ENCODE measurements at places on chromosomes 13 and 19.

GRCh38 chr13:30299786-30300185, 7.6 kb downstream of the KATNAL1 start:
- DNase-seq = no peak

GRCh38 chr13:78430166-78430791, 173.1 kb downstream of the POU4F1 start:
- no peak for DNase-seq

GRCh38 chr19:46744005-46744691, 1.7 kb upstream of the FKRP start:
- no peak for DNase-seq

DNA sequence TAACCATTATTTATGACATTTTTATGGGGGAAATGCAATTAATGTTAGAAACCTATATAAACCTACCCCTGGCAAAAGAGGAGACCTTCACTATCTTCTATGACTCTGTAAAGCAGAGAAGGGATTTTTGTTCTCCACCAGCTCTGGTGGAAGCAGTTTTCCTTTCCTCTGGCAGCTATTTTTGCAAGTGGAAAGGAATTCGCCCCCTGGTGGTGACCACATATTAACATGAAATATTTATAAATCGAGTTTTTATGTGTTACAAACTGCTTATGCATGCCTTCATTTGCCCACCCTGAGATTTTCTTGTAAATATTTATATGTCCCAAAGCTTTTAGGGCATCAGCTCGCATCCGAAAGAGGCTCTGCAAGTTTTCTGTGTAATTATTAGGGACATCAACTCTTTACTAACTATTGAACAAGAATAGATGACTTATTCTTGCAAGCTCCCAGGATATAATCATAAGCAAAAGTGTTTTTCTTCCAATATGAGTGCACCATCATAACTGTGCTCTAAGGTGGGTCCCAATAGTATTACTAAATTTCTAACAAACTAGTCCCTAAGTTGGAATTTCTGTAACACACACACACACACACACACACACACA, 62.4 kb downstream of the SERTM1 start:
- DNase-seq = peak; percentile 63

GRCh38 chr19:55208880-55209692, at the start of gene PTPRH:
TSS of gene PTPRH (minus strand) at chr19:55209501. CDS start at chr19:55209433, 68 bp downstream.
- DNase-seq = no peak

DNA sequence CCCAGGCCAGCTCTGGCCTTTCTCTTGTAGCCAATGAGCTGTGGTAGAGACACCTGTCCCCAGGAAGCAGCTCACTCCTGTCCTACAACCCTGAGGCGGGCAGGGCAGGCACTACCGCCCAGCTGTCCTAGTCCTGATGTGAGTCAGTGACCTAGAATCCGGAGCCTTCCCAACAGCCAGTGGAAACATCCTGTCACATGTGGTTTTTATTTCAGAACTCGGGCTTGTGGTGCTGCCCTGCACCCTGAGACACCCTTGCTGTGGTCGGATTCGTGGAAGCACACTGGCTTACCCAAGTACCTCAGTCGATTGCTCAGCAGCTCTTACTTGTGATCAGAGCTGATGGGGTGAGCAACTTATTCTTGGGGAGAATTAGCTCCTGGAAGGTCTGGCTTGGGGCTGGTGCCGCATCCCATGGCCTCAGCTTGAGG, 83.6 kb upstream of the ARHGEF7 start:
- DNase-seq = no peak

GRCh38 chr13:74870865-74871264, 611.1 kb downstream of the TBC1D4 start:
- DNase-seq = no peak

DNA sequence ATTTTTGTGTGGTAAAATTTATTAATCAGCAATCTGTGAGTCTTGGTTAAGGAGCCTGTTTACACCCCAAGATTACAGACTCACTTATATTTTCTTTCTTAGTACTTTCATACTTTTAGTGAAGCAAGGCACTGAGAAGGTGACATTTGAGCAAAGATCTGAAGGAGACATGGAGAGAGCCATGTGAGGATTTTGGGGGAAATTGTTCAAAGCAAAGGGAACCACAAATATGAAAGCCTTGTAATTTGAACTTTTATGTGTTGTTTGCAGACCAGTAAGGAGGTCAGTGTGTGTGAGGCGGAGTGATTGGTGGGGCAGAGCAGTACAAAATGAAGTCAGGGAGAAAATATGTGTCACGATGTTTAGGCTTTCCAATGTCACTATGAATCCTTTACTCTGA, 140.7 kb upstream of the KLF12 start:
- DNase-seq = no peak

DNA sequence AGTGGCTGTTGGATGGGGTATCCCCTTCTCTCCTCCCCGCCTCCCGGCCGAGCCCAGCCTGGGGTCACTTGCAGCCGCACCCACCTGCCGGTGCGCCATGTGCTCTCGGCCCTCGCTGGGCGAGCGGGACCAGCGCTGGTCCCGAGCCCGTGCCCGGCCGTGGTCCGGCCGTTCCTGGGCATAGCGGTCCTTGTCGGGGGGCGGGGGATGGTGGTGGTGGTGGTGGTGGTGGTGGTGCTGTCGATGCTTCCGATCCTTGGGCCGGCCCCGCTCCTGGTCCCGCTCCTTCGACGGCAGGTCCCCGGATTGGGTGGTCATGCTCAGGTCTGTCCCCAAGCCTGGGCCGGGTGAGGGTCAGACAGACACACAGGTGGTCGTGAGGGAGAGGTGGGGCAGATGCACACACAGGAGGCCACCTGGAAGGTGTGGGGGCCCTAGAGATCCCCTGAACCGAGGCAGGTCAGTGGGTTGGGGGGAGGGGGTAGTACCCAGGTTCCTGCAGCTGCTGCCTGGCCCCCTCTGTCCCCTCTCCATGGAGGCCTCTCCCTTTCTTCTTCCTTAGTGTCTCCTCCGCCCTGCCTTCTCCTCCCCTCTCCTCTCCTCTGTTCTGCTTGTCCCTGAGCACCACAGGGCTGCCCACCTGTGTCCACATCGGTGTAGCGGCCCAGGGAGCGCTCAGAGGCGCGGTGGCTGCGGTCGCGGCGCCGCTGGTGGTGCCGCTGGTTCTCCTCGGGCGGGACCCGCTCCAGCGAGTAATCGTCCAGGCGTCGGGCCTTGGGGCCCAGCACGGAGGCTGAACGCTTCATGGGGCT, 58.7 kb downstream of the IER2 start:
- DNase-seq = no peak

DNA sequence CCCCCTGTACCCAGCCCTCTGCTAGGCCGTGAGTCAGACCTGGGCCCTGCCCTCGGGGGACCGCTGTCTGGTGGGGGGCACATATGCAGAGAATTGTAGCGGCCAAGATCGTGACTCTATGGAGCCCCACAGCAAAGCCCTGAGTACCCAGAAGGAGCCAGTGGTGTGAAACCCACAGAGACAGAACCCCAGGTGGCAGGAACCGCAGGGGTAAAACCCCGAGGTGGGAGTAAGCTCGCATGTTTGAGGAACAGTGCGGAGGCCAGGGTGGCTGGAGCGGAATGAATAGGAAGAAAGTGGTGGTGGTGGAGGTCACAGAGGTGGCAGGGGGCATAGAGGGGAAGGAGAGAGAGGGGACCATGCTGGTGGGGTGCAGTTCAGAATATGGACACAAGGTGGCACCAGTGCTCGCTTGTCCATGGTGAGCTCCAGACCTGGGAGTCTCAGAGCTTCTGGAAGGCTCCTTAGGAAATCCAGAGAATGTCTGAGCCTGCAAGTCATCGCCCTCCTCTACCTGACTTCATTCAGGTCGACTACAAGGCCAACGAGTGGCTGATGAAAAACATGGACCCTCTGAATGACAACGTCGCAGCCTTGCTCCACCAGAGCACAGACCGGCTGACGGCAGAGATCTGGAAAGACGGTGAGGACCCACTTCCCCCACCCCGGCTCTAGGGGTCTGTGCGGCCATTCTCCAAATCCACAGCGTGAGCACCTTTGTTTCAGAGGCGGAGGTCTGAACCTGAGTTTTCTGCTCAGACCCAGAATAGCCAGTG, 48.9 kb downstream of the MYH14 start:
- DNase-seq = peak; percentile 48

- DNase-seq = no peak
These were observed 4.1 kb downstream of the ARHGEF1 start for GRCh38 chr19:41886761-41887710.
